WERI-Rb-1 (cell line): ENCODE measurements at places on chromosomes 6 and 20.
A peak's percentile ranks its signal among the peaks of the same experiment; 100 is the strongest.

DNA sequence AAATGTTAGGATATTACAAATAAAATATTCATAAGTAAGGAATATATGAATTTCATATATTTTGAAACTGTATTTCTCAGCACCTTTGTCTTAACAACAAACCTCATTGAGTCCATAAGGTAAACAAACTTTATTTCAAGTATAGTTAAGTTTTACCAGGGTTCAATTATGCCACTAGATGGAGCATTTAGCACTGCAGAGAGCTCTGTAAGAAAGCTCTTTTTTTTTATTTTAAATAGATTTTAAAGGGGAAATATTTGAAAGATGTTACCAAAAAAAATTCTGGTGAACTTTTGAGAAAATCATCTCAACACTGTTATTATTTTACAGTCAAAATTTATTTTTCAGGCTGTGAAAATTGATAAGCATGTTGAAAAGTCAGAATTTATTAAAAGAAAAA lies 955.2 kb upstream of the EYS start:
- DNase-seq = no peak

DNA sequence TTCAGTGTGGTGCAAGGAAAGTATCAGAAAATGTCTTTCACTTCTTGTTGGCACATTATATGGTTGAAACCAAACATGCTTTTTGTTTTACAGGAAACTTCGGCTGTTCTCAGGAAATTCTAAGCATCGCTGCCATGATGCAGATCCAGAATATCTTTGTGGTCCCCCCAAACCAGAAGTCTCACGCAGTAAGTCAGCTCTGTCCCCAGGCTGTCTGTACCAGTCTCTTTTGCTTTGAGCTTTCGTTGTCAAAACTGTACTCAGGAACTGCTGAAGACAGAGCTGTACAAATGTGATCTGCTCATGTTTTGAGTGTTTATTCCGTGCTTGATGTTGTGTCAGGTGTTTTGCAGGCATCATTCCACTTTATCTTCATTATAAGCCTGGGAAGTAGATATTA lies 59.6 kb downstream of the DHX35 start:
- DNase-seq = no peak

DNA sequence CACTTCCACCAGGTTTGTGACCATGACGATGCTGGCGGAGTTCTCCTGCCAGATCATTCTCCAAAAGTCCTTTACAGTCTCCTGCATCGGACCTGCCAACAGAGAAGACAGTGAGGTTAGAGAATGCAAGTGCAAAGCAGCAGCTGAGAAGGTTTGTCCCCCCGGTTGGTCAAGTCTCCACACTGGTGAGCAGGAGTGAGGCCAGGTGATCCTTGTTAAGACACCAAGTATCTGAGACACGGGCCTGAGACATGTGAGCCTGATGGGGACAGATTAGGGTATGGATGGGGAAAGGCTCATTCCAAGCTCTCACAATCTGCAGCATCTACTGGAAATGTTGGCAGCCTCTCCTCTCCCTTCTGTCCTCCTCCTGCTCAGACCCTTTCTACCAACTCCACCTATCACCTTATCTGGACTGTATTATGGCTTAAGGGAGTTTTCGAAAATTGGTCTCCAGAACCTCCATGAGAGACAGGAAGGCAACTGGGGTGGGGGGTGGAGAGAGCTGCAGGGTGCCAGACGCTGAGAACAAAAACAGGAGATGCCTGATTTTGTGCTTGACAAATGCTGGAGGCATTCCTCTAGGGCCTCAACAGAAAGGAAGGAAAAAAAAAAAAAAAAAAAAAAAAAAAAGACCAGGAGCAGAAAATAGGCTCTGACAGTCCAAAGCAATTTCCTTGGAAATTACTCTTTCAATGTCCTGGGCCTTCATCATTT lies 500.4 kb upstream of the CHD6 start:
- no peak for DNase-seq

GRCh38 chr6:139764498-139764986 lies 390.1 kb upstream of the CITED2 start:
- no peak for DNase-seq

GRCh38 chr6:36495086-36495485 lies 52.2 kb downstream of the STK38 start:
- no peak for DNase-seq

DNA sequence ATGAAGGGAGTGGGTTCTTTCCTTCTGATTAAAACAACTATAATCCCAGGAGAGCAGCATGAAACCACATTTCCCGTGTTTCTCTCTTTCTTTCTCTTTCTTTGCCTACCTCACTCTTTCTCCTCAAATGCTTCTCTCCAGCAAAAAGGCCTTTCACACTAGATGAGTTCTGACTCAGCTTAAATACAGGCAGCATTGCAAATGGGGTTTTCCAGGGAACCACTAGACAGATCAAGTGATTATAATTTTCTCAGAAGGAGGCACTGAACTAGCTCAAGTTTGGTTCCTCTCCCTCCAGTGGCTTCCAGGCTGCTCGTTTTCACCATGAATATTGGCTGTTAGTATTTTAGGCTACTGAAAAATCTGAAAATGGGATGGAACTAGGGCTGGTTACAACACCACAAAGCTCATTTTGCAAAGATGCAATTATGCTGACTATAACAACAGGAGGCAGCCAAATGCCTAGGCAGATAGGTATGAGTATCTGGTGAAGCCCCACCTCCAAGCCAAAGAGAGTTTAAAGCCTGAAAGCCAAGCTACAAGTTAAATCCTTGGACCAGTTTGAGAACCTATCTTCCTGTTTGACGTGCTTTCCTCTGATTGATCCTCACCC lies 260.0 kb downstream of the MMUT start:
- DNase-seq = no peak

- peak; percentile 43 for DNase-seq
These were observed at the start of gene FAM83B for GRCh38 chr6:54846243-54846856. TSS of gene FAM83B (plus strand) at chr6:54846771. CDS start at chr6:54870247, 23,476 bp downstream.

- DNase-seq = no peak
These were observed 20.9 kb downstream of the TAGAP start for GRCh38 chr6:159023893-159024292.

- peak; percentile 32 for DNase-seq
These were observed 110.2 kb upstream of the RREB1 start for GRCh38 chr6:6997263-6998193.

DNA sequence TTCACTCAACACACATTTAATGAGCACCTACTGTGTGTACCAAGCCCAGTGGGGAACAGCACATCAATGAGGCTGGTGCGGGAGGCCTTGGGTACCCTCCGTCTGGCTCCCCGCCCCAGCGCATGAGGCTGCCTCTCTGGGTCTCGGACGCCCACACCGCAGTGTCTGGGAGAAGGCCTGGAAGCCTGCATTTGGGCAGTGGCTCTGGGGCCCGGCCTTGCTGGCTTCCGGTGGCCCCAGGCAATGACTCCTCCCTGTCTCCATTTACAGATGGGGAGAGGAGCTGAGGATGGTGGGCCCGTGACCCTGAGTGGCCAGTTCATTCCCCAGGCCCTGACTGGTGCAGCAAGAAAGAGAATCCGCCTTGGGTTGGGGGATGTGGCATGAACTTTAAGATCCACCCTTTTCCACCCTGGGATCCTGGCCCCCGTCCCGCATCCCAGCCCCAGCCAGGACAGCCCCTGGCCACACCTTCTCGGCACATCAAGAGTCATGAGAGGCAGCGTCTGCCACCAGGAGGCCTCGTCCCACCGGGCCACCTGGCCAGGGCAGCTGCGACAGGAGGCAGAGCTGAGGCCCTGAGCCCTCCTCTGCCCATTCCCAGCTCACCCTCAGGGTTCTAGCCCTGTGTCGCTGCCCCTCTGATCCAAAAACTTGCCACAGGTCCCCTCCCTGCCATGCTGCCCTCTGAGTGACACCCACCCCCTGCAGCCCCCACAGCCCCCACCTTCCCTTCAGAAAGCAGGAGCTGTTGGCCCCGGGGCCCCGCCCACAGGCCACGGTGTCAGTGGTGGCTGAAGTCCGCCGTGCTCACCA lies 17.5 kb upstream of the MRGBP start:
- peak; percentile 83 for DNase-seq

GRCh38 chr6:130932438-130932837 lies 105.2 kb downstream of the SMLR1 start:
- DNase-seq = no peak

GRCh38 chr6:80331522-80331921 lies 225.1 kb downstream of the BCKDHB start:
- DNase-seq = no peak

DNA sequence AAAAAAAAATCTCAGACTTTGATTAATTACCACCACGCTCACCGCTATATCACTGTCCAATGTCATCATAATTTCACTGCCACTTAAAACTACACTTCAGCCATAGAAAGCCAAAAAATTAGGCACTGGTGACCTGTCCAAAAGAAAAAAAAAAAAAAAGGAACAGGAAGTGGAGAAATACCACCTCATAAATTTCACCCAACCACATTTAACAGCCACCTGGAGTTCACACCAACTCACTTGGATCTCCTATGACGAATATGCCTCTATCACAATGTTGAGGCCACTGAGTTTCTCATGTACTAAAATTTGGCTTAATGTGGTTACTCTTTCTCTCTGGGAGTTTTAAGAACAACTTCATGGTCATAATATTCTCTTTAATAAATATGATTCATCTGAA lies 237.5 kb upstream of the RSPO3 start:
- DNase-seq = no peak

- no peak for DNase-seq
These were observed 14.2 kb downstream of the FAM83B start for GRCh38 chr6:54860739-54861138.

DNA sequence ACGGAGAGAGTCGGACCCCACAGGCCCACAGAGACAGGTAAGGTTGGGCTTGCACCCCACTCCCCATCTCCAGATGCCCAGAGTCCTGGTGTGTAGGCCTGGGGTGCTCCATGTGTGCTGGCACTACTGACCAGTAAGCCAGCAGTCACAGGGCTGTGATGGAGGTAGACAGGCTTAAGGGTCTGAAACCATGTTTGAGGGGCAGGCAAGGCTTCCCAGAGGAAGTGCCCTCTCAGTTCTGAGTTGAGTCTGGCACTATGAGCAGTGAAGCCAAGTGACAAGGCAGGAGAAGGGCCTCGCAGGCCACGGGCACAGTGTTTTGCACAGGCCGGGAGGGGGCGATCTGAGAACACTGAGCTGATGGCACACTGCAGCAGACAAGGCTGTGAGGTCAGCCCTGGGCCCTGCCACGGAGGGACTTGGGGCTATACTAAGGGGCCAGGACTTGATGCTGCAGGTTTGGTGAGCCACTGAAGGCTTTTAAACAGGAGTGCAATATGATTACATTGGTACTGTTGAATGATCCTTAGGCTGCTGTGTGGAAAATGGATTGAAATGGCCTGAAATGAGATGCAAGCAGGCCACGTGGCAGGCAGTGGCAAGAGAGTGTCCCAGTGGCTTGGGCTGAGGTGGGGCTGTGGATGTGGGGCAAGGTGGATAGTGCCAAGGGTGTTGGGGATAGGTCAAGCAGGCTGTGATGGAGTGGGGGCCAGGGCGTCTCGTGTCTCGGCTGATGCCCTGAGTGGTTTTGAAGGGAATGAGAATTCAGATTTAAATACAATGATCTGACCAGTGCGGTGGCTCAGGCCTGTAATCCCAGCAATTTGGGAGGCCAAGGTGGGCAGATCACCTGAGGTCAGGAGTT lies 20.3 kb downstream of the TTBK1 start:
- peak; percentile 95 for DNase-seq

GRCh38 chr6:29995340-29995777 lies 53.0 kb downstream of the HLA-A start:
- no peak for DNase-seq

GRCh38 chr20:17344790-17345189 lies 118.0 kb downstream of the PCSK2 start:
- DNase-seq = no peak

DNA sequence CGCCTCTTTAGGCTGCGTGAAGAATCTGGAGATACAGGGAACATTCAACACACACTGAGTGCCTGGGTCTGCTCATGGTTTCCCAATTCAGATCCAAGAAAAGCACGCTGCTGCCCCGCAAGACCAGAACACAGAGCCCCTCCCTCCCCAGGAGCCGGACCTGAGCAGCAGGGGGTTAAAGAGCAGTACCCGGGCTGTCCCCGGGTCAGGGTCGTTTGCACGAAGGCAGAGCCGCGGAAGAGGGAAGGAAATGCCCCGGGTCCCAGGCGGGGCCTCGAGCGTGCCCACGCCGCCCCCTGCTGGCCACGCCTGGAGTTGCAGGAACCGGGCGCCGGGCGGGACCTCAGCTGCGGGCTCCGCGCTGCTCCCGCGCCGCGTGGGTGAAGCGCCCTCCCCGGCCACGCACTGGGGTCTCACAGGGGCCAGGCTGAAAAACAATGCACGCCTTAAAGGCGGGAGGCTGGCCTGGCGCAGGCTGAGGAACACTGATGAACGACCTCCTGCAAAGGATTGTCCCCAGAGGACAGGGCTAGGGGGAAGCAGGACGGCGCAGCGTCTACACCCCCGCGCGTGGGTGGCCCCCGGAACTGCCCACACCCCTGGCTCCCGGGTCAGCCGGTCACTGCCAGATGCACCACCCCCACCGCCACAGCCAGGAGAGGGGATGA lies 48.9 kb downstream of the ANKRD60 start:
- DNase-seq = peak; percentile 62

DNA sequence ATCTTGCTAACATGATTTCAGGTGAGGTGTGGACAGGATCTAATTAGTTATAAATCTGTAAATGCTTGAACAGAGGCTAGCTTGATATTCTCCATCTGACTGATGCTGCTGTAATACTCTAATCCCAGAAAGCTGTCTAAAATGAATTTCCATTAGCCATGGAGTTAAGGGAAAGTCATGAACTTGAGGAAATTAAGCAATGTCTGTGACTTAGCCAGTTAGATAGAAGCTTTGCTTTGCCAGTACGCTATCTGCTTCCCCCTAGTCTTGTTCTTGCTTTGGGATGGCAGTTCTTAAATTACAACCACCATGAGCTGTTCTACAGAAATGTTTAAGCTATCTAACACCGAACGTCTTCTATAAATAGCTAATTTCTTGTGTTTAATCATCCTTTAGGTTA lies 195.7 kb downstream of the PRL start:
- DNase-seq = no peak

- DNase-seq = no peak
These were observed 85.0 kb upstream of the SMLR1 start for GRCh38 chr6:130742131-130742681.

- DNase-seq = no peak
These were observed 41.0 kb upstream of the BCLAF1 start for GRCh38 chr6:136330634-136331033.

DNA sequence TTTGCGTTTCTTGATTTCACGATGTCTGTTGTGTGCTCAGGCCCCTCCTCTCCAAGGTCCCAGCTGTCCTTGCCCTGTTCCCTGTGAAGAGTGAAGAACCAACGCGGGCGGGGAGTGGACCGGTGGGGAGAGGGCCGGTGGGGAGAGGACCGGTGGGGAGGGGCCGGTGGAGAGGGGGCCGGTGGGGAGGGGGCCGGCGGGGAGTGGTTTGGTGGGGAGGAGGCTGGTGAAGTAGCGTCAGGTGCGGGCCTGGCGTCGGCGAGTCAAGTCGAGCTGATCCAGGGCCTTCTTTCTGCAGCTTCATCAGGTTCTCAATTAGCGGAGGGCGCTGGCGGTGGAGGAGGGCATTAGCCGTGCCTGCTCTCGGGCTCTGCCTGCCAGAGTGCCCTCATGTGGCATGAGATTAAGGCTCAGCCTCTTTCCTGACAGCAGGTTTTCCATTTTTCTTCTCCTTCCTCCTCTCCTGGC lies 21.2 kb upstream of the BHLHE23 start:
- DNase-seq = no peak
